T-helper 17 cell (primary cell): ENCODE measurements at places on chromosomes 3 and 15. TPM values are rescaled to one million over a fixed set of nuclear protein-coding genes. Genes with fewer than 3 reads are reported as not detected.

The PPP1R14D gene
- not detected for total RNA-seq

The EPHA3 gene
- total RNA-seq, result not detected

The AADAC gene
- not detected for total RNA-seq

The CDHR4 gene
- total RNA-seq, result not detected

The TATDN2 gene
- total RNA-seq, result 56.8 TPM

The ADCY5 gene
- total RNA-seq, result not detected

The SKOR1 gene
- total RNA-seq, result 2.2 TPM

The RTP3 gene
- not detected for total RNA-seq

The RNU5B-1 gene
- total RNA-seq, result not detected

The MST1 gene
- total RNA-seq, result 7.5 TPM
